ENCODE measurements at places on chromosomes 6 and 20. TPM values are rescaled to one million over a fixed set of nuclear protein-coding genes. Genes with fewer than 3 reads are reported as not detected.

The POU3F2 gene
- total RNA-seq, result not detected

The OOEP gene
- 0.58 TPM for total RNA-seq

The FAM135A gene
- 31.6 TPM for total RNA-seq

The RIMS1 gene
- 22.2 TPM for total RNA-seq

The PCSK2 gene
- total RNA-seq, result 2.6 TPM

The MDC1 gene
- 33.4 TPM for total RNA-seq

The PRIM2 gene
- total RNA-seq, result 10.5 TPM

The TMC2 gene
- 0.12 TPM for total RNA-seq

The HRH3 gene
- not detected for total RNA-seq

Data from mucosa of gallbladder (tissue), 1 donor.